H9 (cell line): ENCODE measurements at places on chromosomes 5 and 9. TPM values are rescaled to one million over a fixed set of nuclear protein-coding genes. Genes with fewer than 3 reads are reported as not detected.

- H3K27me3 ChIP-seq, result no peaks in the 10 kb centered on the region; the same call in 1 of the 2 replicates
- no peak overlapping the region for H3K27ac ChIP-seq
- no peaks in the 10 kb centered on the region for H3K4me1 ChIP-seq
- no peaks in the 10 kb centered on the region for H3K36me3 ChIP-seq
These were observed 30.1 kb upstream of the CXCL14 start for GRCh38 chr5:135608761-135609443.

- no peak overlapping the region for H3K27ac ChIP-seq
- peaks cover 87% of the 10 kb centered on the region for H3K27me3 ChIP-seq
- DNase-seq, result no peak
- peaks cover 9% of the 10 kb centered on the region for H3K4me1 ChIP-seq
These were observed 3.8 kb upstream of the LHX2 start for GRCh38 chr9:124007565-124008302.

GRCh38 chr5:134995850-134996402, 28.2 kb downstream of the CATSPER3 start:
- H3K4me3 ChIP-seq, result no peak overlapping the region
- no peak for DNase-seq
- H3K4me1 ChIP-seq, result no peaks in the 10 kb centered on the region
- H3K36me3 ChIP-seq, result peaks cover 2% of the 10 kb centered on the region; the same call in 1 of the 3 replicates
- no peak overlapping the region for H3K27ac ChIP-seq

NTRK2 gene
- total RNA-seq, result 0.02 TPM in 1 of 2 replicates, not detected in the other
